ENCODE measurements at places on chromosomes 2 and 18. TPM values are rescaled to one million over a fixed set of nuclear protein-coding genes. Genes with fewer than 3 reads are reported as not detected.

ERMN gene
- total RNA-seq, result 0.52 TPM

SERPINB13 gene
- total RNA-seq, result not detected

AKAIN1 gene
- not detected for total RNA-seq

PLEKHH2 gene
- 16.2 TPM for total RNA-seq

CCL20 gene
- not detected for total RNA-seq

UBXN2A gene
- total RNA-seq, result 16.7 TPM

LINC00305 gene
- not detected for total RNA-seq

ERFE gene
- total RNA-seq, result 4.2 TPM

PPP1R7 gene
- 44.4 TPM for total RNA-seq

OTX1 gene
- not detected for total RNA-seq

PARD6G gene
- total RNA-seq, result 3.7 TPM

NCKAP5 gene
- total RNA-seq, result 5.7 TPM

MAP3K19 gene
- not detected for total RNA-seq

TRABD2A gene
- 1.0 TPM for total RNA-seq

IL1RN gene
- total RNA-seq, result not detected

REG1B gene
- total RNA-seq, result not detected

MPP4 gene
- under 0.01 TPM for total RNA-seq

All from skeletal muscle tissue (tissue), 5 donors.